ENCODE measurements at places on chromosomes 13 and 19.

DNA sequence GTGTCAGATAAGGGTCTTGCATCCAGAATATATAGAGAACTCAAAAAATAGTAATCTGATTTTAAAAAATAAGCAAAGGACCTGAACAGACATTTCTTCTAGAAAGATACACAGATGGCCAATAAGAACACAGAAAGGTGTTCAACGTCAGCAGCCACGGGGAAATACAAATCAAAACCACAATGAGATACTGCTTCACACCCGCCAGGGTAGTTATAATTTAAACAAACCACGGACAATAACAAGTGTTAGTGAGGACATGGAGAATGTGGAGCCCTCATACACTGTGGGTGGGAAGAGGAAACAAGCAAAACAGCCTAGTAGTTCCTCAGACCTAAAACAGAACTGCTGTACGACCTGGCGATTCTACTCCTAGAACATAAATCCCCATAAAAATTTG lies 26.7 kb upstream of the NAPA start:
- DNase-seq = no peak

- DNase-seq = no peak
These were observed 1237.4 kb downstream of the UQCRFS1 start for GRCh38 chr19:27975419-27976005.

DNA sequence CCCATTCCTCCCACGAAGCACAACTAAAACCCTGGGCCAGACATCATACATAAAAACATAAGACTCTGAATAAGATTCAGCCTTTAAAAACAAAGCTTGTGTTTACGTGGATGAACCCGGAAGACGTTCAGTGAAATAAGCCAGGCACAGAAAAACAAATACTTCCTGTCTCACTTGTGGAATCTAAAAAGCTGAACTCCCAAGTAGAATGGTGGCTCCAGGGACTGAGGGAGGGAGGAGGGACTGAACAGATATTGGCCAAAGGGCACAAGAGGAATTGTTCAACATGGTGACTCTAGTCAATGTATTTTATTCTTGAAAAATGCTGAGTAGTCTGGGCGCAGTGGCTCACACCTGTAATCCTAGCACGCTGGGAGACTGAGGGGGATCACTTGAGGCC lies 35.7 kb upstream of the TPM4 start:
- DNase-seq = no peak

DNA sequence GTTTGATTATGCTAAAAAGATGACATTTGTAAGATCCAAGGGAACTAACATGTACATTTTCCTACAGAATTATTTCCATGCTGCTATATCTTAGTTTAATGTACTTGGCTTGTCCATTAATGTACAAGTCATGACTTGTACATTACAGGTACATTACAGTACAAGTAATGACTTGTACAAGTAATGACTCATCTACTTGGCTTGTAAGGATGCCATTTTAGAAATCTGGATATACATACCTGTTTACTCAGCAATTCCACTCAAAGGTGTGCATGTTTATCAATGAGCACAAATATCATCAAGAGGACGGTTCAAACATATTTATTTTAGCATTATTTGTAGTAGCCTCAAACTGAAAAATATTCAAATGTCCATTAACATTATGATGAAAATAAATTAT lies 87.0 kb upstream of the TRPC4 start:
- no peak for DNase-seq

DNA sequence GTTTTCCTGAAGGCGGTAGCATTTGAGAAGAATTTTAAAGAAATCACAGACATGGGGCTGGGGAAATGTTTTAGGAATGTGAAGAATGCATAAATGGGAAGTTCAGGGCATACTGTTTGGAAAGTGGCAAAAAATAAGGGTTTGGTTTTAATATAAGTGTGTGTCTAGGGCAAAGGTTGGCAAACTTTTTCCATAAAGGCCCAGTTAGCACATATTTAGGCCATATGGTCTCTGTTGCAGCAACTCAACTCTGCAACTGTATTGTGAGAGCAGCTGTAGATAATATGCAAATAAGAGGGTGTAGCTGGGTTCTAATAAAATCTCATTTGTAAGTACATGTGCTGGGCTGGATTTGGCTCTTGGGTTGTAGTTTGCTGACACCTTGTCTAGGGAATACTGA lies 521.9 kb downstream of the DIAPH3 start:
- no peak for DNase-seq

GRCh38 chr13:42333613-42334328 lies 61.8 kb downstream of the AKAP11 start:
- DNase-seq = no peak

GRCh38 chr19:19159534-19159933 lies 10.5 kb downstream of the MEF2B start:
- no peak for DNase-seq

- no peak for DNase-seq
These were observed 1211.9 kb upstream of the ATXN8OS start for GRCh38 chr13:68895696-68896095.

DNA sequence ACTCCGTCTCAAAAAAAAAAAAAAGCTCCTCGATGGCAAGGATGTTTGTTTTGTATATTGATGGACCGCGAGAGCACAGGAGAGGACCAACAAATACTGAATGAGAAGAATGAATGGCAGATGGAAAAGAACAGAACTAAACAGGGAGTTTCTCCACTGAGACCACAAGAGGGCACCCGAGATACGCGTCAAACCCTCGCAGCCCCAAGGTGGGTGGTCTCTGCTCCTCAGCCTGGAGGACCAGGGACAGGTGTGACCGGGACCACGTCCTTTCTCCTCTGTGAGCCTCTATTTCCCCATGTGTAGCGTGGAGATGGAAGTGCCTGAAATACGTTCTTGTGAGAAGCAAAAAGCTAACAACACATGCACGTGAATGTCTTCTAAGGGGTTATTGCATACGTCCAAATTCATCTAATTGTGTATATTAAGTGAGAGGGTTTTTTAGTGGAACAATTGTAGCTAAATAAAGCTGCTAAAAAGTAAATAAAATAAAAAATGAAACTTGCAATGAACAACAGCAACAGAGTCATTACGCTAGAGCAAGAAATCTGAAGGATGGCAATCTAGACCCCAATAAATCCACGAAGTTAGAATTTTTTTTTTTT lies 8.3 kb upstream of the CDC42EP5 start:
- no peak for DNase-seq

GRCh38 chr13:72983085-72983768 lies 75.6 kb upstream of the KLF5 start:
- DNase-seq = no peak

GRCh38 chr13:20239748-20240147 lies 7.6 kb upstream of the GJB6 start:
- no peak for DNase-seq

- DNase-seq = no peak
These were observed 414 bp upstream of the ADAT3 start for GRCh38 chr19:1904860-1905109.
